Frontal cortex (tissue), 4 donors: ENCODE measurements at places on chromosomes 5 and 9. TPM values are rescaled to one million over a fixed set of nuclear protein-coding genes. Genes with fewer than 3 reads are reported as not detected.

GRCh38 chr9:133714606-133715294 lies 23.4 kb downstream of the SARDH start:
- DNase-seq: no peak

- no peak for DNase-seq
These were observed 471.0 kb downstream of the KDM4C start for GRCh38 chr9:7228726-7229125.

GRCh38 chr5:69416699-69417098 lies 1.8 kb downstream of the MARVELD2 start:
- no peak for DNase-seq

GRCh38 chr5:149990518-149991376 lies 9.7 kb downstream of the TIGD6 start:
- DNase-seq: peak; percentile 49

- no peak for DNase-seq
These were observed 30.9 kb upstream of the FAM169A start for GRCh38 chr5:74897049-74897448.

GRCh38 chr5:169339869-169340268 lies 38.9 kb upstream of the SLIT3 start:
- DNase-seq: no peak

- no peak for DNase-seq
These were observed 758.4 kb upstream of the SEMA6A start for GRCh38 chr5:117333011-117333410.

DNA sequence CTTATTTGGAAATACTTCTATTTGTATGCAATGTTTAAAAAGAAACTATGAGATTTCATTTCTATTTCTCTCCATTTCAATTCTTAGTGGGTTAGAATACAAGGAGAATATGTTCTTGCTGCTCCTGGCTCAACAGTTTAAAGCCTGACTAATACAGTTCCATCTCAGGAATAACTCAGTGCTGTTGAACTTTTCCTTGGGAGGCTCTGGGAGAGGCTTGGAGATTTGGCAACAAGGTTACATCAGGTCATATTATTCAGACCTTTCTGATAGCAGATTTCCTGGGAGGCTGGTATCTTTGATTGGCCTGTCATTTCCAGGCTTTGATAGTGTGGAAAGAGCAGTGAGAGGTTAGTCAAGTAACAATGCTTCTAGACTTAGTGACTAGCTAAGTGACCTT lies 481.7 kb upstream of the KLF4 start:
- no peak for DNase-seq

DNA sequence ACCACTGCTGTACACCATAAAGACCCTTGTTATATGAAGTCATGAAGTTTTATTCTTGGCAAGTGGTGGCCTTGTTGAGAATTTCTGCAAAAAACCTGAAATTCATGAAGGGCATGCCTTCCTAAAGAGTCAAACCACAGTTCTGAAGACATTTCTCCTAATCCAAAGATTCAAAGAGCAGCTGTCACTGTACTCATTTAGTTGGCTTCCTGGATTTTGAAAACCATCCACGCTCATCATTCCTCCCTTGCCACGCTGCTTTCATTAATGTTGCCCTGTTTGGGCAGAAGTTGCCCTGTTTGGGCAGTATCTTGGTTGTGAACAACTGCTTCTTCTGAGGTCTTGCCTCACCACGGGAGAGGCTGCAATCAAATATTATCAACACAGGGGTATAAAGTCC lies 560.3 kb upstream of the TLE4 start:
- DNase-seq: no peak

- peak; percentile 7 for DNase-seq
These were observed 40.9 kb downstream of the NACC2 start for GRCh38 chr9:136054146-136054545.

GRCh38 chr5:95847261-95847592 lies 24.7 kb upstream of the GLRX start:
- DNase-seq: no peak

- DNase-seq: no peak
These were observed 74.1 kb downstream of the FNBP1 start for GRCh38 chr9:129968690-129969485.

DNA sequence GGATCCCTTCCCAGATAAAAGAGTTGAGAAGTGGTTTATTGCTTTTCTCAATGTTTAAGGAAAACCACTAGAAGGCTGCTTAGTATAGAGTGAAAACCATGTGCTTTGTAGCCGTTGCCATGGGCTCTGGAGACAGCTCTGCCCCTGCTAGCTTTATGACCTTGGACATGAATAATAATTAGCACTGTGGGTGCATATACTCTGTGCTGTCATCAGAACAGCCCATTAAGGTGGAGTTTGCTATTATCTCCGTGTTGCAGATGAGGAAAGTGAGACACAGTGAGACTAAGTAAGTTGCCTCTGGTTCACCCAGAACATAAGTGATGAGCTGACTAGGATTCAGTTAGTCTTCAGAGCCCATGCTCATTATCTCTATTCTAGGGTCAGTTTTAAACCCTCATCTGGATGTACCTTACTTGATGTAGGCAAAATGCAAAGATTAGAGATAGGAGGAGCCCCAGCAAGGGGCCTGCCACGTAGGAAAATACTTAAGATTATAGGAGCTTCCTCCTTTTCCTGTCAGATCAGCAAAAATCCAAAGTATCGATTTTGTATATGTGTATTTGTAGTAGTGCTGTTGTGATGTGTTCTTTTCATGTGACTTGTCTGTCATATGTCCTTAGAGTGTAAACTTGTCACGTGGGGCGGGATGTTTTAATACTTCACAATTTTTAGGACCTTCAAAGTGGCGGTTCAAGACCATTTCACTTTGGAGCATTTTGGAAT lies 102.5 kb downstream of the TLE4 start:
- DNase-seq: no peak

DNA sequence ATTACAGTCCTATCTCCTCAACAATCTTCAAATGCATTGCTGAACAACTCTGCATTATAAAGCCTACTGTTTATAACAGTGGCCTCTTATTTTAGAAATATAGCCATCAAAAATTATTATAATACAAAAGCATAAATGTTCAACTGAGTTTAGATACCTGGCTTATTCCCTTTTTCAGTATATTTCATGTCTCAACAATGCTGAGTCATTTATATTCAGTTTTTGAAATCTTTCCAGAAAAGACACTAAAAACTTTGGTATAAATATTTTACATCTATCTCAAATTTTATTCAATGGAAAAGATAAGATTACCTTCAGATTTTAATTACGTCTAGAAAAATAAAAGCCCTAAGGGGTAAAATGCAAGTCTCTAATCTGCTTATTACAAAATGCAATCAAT lies 37.9 kb downstream of the LURAP1L start:
- no peak for DNase-seq

DNA sequence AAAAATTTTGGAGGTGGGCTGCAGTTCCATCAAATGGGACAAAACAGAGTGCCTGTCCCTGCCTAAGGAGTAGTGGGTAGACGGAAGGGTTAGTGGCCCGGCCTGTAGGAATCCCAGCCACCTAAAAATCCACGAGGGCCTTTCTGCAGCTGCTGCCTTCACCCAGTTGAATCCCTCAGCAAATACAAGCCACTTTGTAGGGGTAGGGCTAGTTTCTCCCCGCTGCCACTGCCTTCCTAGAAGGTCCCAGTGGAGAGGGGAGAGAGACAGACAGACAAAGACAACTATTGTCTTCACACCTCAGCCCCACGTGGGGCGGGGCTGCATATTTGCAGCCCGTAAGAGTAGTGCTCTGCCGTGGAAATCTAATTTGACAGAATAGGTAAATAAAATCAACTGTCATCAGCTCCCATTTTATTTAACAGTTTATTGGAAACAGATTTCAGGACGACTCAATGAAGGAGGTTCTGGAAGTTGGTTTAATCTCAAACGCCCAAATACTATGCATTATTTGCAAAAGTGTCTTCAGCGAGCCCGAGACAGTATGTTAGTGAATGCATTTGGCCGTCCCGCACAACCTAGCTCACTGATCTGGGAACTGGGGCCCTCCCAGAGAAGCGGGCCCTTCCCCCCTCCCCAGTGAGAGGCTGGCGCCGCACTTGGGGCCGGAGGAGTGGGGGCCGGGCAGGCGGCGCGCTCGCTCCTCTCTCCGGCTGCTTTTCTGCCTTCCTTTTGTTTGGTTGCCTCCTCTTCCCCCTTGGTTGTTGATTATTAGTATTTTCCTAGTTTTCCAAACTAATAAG lies 67.6 kb upstream of the TBCA start:
- peak; percentile 29 for DNase-seq

DNA sequence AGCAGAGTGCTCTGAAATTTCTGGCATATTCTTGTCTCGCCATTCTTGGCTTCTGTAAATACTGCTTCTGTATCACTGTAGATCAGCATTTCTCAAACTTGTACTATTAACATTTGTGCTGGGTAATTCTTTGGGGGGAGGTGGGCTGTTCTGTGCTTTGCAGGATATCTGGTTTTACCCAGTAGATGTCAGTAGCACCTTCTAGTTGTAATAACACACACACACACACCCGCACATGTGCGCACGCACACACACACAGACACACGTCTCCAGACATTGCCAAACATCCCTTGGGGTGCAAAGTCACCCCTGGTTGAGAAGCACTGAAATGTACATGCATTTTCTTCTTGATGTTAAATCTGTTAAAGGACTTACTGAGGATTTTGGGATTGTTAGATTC lies 304.1 kb downstream of the MAT2B start:
- no peak for DNase-seq

- no peak for DNase-seq
These were observed 238.1 kb downstream of the ACTL7B start for GRCh38 chr9:108617676-108618075.

- no peak for DNase-seq
These were observed 12.6 kb upstream of the FAM163B start for GRCh38 chr9:133621725-133622267.

GRCh38 chr9:80775530-80775929 lies 913.8 kb downstream of the TLE1 start:
- DNase-seq: no peak

GRCh38 chr9:128887914-128888350 lies 6.0 kb downstream of the LRRC8A start:
- no peak for DNase-seq

- DNase-seq: peak; percentile 59
These were observed at the start of gene RNF180 for GRCh38 chr5:64165500-64166200. TSS of gene RNF180 (plus strand) at chr5:64165843. CDS start at chr5:64200808, 34,965 bp downstream.

DNA sequence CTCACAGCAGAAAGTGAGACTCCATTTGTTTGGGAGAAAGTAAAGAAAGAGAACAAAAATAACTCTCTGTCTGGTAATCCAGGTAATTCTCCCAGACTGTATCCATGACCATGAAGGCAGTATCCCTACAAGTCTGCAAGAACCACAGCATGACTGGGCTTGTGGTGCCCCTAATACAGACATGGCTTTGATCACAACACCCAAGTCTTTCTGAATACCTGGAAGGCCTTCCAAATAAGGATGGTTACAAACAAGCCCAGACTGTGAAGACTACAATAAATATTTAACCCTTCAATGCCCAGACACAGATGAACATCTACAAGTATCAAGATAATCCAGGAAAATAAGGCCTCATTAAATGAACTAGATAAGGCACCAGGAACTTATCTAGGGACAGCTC lies 481.1 kb upstream of the RORB start:
- DNase-seq: no peak

GRCh38 chr5:73393611-73394489 lies 54.7 kb downstream of the FOXD1 start:
- DNase-seq: no peak

- DNase-seq: no peak
These were observed 5.0 kb downstream of the DAB2 start for GRCh38 chr5:39419796-39420195.

DNA sequence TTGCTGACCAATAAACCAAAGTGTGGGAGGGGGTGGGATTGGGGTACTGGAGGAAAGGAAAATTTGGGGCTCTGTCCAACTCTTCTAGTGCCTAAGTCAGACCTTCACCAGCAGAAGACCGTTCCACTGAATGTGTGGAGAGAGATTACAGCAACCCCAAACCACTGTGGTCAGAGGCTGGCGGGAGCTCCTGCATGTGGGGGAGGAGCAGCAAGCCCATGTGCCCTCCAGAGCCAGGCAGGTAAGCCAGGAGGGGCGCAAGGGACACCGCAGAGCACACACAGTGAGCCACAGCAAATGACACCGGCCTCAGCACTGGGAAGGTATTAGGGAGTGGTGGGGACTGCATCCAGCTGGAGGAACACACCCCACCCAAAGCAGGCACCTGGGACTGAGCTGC lies 62.9 kb downstream of the SMIM23 start:
- no peak for DNase-seq

DNA sequence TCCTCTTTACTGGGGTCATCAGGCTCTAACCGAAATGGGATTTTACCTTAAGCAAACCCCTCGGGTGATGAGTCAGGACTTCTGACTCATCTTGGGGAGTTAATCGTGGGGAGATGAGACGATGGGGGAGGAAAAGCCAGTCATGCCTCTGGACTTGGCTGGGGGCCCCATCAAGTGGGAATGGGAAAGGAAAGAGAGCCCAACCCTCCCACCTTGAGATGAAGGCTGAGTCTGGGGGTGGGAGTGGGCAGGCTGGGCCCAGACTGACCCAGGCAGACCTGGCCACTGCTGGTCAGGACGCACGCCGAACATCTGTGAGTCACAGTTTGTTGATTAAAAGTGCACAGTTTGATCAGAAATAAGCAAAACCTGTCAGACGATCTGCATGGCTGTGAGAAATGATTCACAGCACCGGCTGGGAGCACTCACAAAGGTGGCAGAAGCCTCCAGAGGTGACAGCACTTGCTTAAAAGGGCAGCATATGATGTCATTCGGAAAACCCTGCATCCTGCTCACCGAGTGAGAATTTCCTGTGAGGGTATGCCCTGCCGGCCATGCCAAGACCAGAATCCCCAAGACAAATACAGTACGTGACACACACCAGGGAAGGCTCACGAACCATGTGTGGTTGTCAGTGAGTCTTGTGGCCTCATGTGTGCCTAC lies 50.0 kb upstream of the SLC25A51 start:
- peak; percentile 46 for DNase-seq

DNA sequence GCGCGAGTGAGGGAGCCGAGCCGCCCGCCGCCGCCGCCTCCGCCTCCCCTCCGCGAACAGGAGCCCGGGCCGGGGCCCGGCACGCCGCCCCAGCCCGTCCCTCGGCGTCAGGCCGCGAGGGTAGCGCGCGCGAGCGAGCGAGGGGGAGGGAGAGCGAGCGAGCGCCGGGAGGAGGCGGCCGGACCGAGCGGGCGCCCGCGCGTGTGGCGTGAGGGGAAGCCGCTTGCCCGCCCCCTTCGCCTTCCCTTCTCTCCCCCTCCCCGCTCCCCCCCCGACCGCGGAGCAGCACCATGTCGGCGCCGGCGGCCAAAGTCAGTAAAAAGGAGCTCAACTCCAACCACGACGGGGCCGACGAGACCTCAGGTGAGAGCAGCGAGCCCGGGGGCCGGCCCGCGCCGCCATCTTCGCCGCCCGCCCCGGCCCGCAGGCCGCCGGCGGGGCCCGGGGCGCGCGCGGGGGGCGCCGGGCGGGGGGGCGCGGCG lies 312 bp downstream of the SET start:
- no peak for DNase-seq

The ARHGEF28 gene
- total RNA-seq: 6.1 TPM

The CCNO gene
- total RNA-seq: not detected

The FIBCD1 gene
- total RNA-seq: 0.82 TPM

The PCDHB2 gene
- total RNA-seq: 13.0 TPM

The KIF4B gene
- total RNA-seq: 0.41 TPM

The PCDHA10 gene
- total RNA-seq: 10.6 TPM

The PRRX2 gene
- not detected for total RNA-seq

The FRMD3 gene
- 43.6 TPM for total RNA-seq

The OLFM1 gene
- 69.7 TPM for total RNA-seq

The EQTN gene
- total RNA-seq: 1.6 TPM

The CYSRT1 gene
- under 0.01 TPM for total RNA-seq

The ECM2 gene
- 3.3 TPM for total RNA-seq
